ENCODE measurements at places on chromosomes 13 and 19. TPM values are rescaled to one million over a fixed set of nuclear protein-coding genes. Genes with fewer than 3 reads are reported as not detected.

The MAP4K1 gene
- 5.0 TPM for polyA plus RNA-seq

The IFNL1 gene
- not detected for polyA plus RNA-seq

The PRRG2 gene
- polyA plus RNA-seq: 7.5 TPM

The LGALS14 gene
- not detected for polyA plus RNA-seq

The PTH2 gene
- polyA plus RNA-seq: not detected

The PCDH17 gene
- polyA plus RNA-seq: 14.3 TPM

The ZNF71 gene
- 10.3 TPM for polyA plus RNA-seq

Measured in left renal cortex interstitium (tissue), 4 donors.